ENCODE measurements at places on chromosomes 12 and 14. TPM values are rescaled to one million over a fixed set of nuclear protein-coding genes. Genes with fewer than 3 reads are reported as not detected.

TAC3 gene
- not detected for total RNA-seq

AGAP2 gene
- total RNA-seq, result 0.20 TPM

TMEM229B gene
- total RNA-seq, result 2.5 TPM

KRT81 gene
- 0.13 TPM for total RNA-seq

CIROP gene
- not detected for total RNA-seq

TAS2R31 gene
- total RNA-seq, result 3.7 TPM

MIP gene
- 0.13 TPM for total RNA-seq

HNRNPC gene
- 531 TPM for total RNA-seq

LRFN5 gene
- 11.3 TPM for total RNA-seq

FITM1 gene
- total RNA-seq, result 0.20 TPM

Data from smooth muscle cell of the pulmonary artery (primary cell).